ENCODE measurements at places on chromosomes 12 and 14. TPM values are rescaled to one million over a fixed set of nuclear protein-coding genes. Genes with fewer than 3 reads are reported as not detected.

DNA sequence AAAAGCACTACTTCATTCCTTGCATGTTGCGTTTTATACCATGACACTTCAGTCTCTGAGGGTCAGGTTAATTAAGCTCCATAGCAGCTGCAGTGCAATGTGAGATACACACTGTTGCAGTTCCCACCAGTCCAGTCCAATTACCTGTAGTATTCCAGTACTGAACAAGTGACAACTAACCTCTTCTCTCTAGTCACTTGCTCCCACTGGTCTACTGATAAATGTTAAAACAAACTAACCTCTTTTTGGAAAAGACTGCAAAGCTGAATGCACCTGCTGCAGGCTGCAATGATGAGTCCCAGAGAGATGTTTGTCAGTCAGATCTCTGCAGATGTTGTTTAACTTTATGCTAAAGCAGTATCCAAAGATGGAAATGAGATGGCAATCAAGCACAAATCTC lies 7.9 kb downstream of the NOVA1 start:
- no peak for DNase-seq

GRCh38 chr14:95619785-95620417 lies 66.3 kb upstream of the TCL1B start:
- no peak for DNase-seq

Gene GUCY2C
- total RNA-seq, result under 0.01 TPM

DNA sequence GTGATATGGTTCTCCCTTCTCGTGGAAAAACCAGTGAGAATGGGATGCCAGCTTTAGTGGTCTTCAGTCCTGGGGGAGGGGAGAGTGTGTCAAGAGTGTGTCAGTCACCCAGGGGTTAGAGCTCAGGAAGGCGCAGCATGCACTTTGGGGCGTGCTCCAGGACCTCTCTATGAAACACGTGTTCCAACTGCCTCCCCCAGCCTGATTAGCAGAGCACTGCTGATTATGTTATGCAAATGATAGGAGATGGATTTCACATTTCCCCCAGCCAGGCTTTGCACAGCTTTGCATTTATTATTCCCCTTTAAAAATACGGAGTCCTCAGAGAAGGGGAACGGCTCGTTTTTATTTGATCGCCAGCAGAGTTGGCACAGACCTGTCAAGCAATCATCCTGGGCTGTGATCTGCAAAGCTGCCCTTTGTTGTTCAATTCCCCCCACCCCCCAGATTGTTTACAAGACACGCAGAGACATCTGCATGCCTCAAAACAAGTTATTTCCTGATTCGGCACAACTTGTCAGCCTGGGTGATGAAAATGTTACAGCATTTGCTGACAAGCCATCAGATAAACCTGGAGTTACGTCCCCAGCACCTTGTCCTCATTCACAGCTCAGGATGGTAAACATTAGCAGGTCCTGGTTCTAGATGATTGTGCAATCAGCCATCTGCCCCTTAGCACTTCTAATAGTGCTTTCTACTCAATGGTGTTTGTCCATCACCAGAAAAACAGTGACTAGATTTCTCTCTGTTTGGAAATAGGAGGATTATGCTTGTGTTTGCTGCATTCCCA lies 196.5 kb downstream of the NOVA1 start:
- DNase-seq, result no peak

DNA sequence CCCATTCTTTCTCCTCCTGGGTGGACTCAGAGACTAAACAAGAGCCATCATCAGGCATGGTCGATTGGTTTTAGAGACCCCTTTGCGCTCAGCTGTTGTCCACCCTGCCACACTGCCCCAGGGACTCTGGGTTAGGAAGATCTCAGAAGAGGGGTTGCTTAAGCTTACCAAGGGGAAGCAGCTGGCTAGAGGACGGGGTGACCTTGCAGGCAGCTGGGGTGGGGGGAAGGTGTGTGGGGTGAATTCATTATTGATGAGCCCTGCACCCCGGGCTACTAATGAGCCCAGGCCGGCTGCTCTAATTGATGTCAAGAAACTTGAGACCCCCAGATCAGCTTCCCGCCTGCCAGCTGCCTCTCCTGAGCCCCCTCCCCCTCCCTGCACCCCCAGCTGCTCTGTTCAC lies 8.7 kb upstream of the ZNF385A start:
- no peak for DNase-seq

Gene COX8C
- not detected for total RNA-seq

All from occipital lobe (tissue), 3 donors.